ENCODE measurements at places on chromosomes 11 and 22. TPM values are rescaled to one million over a fixed set of nuclear protein-coding genes. Genes with fewer than 3 reads are reported as not detected.

The RRAS2 gene
- 95.7 TPM for total RNA-seq

The EHBP1L1 gene
- 39.7 TPM for total RNA-seq

- H3K4me3 ChIP-seq, result peak overlapping the region; percentile 95
- H3K27me3 ChIP-seq, result no peaks in the 10 kb centered on the region
- peak; percentile 90 for DNase-seq
- H3K27ac ChIP-seq, result peak overlapping the region; percentile 95
- peaks cover 10% of the 10 kb centered on the region for H3K36me3 ChIP-seq
Observed at GRCh38 chr22:41447435-41448188, 1.0 kb upstream of the TOB2 start.

DNA sequence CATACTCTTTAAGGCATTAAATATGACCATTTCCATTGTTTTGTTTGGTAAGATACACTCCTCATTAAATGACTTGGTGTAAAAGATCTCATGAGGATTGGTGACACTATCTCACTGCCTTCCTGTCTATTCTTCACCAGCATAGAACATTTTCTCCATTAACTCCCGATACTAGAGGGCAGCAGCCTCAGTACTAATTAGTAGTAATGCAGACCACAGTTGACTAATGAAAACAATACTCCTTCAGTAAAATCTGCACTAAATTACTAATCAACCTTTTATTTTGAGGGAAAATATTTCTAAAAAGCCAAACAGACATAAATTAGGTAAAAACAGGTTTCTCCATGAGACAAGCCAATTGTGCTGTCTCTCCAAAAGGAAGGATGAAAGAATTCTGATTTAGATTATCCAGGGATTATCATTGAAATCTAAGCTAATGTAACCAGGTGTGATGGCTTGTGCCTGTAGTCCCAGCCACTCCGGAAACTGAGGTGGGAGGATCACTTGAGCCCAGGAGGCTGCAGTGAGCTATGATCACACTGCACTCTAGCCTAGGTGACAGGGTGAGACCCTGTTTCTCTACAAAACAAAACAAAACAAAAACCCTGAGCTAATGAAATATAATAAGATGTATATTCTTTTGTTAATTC, 9.4 kb downstream of the PGM2L1 start:
- no peak overlapping the region for H3K27ac ChIP-seq
- peaks cover 7% of the 10 kb centered on the region for H3K36me3 ChIP-seq
- no peaks in the 10 kb centered on the region for H3K27me3 ChIP-seq
- no peak for DNase-seq
- H3K4me1 ChIP-seq, result peaks cover 21% of the 10 kb centered on the region
- no peak overlapping the region for H3K4me3 ChIP-seq

GRCh38 chr22:39471381-39472141, 14.7 kb downstream of the MGAT3 start:
- peaks cover 75% of the 10 kb centered on the region for H3K4me1 ChIP-seq
- H3K4me3 ChIP-seq, result peak overlapping the region; percentile 30
- H3K27me3 ChIP-seq, result no peaks in the 10 kb centered on the region
- H3K36me3 ChIP-seq, result no peaks in the 10 kb centered on the region
- peak overlapping the region; percentile 85 for H3K27ac ChIP-seq

- no peaks in the 10 kb centered on the region for H3K36me3 ChIP-seq
- no peak overlapping the region for H3K27ac ChIP-seq
- DNase-seq, result no peak
Observed at GRCh38 chr11:57651408-57651807, 1.7 kb upstream of the YPEL4 start.

- H3K27me3 ChIP-seq, result peaks cover 3% of the 10 kb centered on the region
- H3K4me1 ChIP-seq, result peaks cover 7% of the 10 kb centered on the region
- H3K4me3 ChIP-seq, result no peak overlapping the region
- DNase-seq, result no peak
- H3K27ac ChIP-seq, result no peak overlapping the region
Observed at GRCh38 chr22:25051073-25051472, 98.6 kb downstream of the KIAA1671 start.

The GAS2 gene
- 0.70 TPM for total RNA-seq

The CRYAB gene
- 35.5 TPM for total RNA-seq

DNA sequence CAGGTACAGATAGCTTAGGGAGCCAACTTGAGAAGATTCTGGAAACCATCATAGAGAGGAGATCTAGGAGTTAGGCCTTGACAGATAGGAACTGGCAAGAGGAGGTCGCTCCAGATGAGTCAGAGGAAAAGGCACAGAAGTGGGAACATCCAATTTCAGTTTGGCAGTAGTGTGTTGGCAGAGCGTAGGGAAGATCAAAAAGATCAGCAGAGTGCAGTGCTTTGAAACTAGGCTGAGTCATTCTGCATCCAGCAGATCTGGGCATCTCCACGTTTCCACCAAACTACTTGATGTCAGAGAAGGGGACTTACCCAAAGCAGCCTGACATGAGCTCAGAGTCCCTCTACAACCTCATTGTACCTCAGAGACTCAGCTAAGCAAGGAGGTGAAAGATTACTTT, 58.5 kb downstream of the GAB4 start:
- no peak for DNase-seq
- no peaks in the 10 kb centered on the region for H3K4me1 ChIP-seq
- no peak overlapping the region for H3K27ac ChIP-seq
- no peaks in the 10 kb centered on the region for H3K27me3 ChIP-seq
- no peak overlapping the region for H3K4me3 ChIP-seq

The SLC22A12 gene
- not detected for total RNA-seq

The CARD18 gene
- total RNA-seq, result not detected

DNA sequence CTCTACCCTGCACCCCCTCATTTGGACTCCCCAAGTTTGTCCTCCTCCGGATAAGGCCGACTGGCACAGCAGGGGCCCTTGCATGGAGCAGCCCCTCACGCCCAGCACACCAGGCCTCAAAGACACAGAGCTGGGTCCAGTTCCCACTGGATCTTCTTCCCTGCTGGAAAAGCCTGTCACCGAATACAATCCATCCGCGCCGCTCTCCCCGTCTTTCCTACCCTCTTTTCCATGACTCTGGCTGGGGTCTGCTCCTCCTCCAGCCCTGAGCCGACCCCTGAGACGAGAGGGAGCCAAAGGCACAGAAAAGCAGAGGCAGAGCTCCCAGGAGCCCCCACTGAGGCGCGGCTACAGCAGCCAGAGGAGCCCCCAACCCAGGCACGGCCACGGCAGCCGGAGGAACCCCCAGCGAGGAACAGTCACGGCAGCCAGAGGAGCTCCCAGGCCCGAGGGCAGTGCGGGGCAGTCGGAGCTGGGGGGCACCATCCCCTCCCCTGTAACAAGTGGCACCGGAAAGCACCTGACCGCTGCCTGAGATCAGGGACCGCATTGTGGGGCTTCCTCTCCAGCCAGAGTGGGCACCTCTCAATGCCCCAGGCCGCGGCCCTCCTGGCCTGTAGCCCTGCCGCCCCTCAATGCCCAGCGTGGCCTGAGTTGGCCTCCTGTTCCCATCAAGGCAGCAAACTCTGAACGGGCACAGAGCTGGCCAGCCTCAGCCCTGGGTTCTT, 12.0 kb downstream of the ALG12 start:
- DNase-seq, result no peak
- no peak overlapping the region for H3K27ac ChIP-seq
- peaks cover 18% of the 10 kb centered on the region for H3K36me3 ChIP-seq
- H3K4me3 ChIP-seq, result no peak overlapping the region

The PLEKHA7 gene
- total RNA-seq, result 14.9 TPM

- no peaks in the 10 kb centered on the region for H3K4me1 ChIP-seq
- no peaks in the 10 kb centered on the region for H3K36me3 ChIP-seq
- H3K4me3 ChIP-seq, result no peak overlapping the region
- no peak for DNase-seq
Observed at GRCh38 chr22:25064894-25065560, 112.5 kb downstream of the KIAA1671 start.

DNA sequence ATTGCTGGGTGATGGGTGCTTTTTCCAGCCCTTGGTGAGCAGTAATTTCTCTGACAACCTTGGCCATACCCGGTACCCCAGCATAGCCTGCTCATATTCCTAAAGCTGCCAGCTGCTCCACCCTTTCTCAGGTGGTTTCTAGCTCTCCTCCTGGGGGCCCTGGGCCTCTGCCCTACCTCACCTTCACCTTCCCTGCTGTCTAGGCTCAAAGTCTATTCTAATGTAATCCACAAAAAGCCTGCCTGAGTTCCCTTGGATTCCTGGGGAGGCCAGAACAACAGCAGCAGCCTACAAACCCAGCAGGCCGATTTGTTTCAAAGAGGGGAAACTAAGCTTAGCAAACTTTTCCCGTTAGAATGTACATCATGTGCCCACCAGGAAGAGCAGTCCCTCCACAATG, 117.6 kb downstream of the DSCAML1 start:
- H3K27ac ChIP-seq, result no peak overlapping the region
- no peak for DNase-seq
- no peaks in the 10 kb centered on the region for H3K4me1 ChIP-seq
- H3K27me3 ChIP-seq, result peaks cover 59% of the 10 kb centered on the region
- no peak overlapping the region for H3K4me3 ChIP-seq

The ANGPTL5 gene
- total RNA-seq, result 2.4 TPM

The SLC17A6 gene
- not detected for total RNA-seq

The SLC35F2 gene
- total RNA-seq, result 3.8 TPM

The OR51B2 gene
- total RNA-seq, result not detected

DNA sequence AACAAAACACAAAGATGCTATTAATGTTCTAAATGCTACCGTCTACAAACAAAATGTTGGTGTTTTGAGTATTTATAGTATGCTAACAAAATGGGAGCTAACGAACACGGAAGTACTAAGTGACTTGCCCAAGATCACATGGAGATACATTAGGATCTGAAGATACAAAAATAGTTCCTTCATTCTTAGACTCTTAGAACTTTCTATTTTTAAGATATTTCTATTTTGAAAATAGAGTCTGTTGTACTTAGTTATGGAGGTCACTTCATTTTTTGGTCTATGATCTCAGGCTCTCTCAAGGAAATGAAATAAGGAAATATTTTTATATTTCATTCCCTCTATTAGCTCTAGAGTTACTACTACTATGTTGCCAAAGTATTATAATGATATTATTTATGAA, 64.2 kb downstream of the APOL5 start:
- H3K4me3 ChIP-seq, result no peak overlapping the region
- H3K4me1 ChIP-seq, result peaks cover 77% of the 10 kb centered on the region
- no peaks in the 10 kb centered on the region for H3K27me3 ChIP-seq
- no peak overlapping the region for H3K27ac ChIP-seq
- peaks cover 25% of the 10 kb centered on the region for H3K36me3 ChIP-seq

The OR51B5 gene
- not detected for total RNA-seq
